ENCODE measurements at places on chromosomes 11 and 22. TPM values are rescaled to one million over a fixed set of nuclear protein-coding genes. Genes with fewer than 3 reads are reported as not detected.

DNA sequence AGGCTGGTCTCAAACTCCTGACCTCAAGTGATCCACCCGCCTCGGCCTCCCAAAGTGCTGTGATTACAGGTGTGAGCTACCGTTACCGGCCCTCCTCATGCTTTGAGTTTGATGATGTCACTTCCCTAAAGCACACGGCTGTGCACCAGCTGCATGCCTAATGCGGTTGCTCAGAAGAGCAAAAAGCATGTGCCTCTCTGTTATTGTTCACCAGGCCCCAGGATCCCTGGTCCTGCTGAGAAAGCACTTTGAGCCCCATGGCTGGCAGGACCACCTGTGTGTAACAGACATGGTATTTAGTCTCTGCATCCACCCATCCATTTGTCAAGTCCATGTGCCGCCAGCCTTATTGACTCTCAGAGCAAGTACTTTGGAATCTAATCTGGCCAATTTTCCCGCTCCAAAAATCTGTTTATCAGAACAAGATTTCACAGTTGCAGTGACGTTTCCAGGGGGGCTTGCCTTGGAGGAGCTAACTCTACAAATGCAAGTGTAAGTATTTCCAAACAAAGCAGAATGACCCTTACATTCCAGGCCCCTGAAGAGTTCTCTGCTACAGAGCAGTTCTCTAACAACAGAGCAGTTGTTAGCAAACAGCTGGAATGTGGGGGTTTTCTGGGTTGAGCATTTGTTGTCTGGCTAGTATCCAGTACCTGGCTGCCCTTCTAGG is 89.4 kb downstream of the LDLRAD3 start:
- H3K4me1 ChIP-seq: peaks cover 25% of the 10 kb centered on the region
- no peak for DNase-seq
- H3K36me3 ChIP-seq: peaks cover 3% of the 10 kb centered on the region

DNA sequence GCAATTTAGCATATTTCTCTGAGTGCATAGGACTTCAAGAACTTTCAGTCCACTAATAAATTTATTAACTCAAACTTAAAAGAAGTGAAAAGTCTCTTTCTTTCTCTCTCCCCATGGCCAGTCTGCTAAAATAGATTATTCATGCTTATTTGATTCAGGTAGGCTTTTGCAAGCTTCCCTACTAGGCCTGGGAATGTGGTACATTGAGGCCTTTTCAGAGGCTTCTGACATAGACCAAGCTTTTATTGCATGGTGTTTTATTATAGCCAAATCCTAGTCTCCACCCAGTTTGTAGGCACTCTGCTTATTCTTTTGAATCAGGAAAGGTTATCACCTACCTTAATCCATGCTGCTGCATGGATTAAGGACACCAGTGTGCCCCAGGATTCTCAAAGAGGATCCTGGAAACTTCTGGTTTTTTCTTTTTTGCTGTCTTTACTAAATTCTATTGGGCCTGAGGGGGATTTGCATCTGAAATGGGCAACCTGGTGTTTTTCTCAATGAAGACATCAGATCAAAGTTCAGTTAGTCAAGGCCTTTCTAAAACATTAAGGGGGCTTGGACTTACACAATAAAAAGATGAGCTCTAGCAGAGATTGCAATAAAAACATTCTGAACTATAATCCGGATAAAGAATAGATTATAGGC is 92.2 kb downstream of the ELP4 start:
- H3K36me3 ChIP-seq: no peaks in the 10 kb centered on the region
- DNase-seq: no peak
- no peak overlapping the region for H3K27ac ChIP-seq
- no peaks in the 10 kb centered on the region for H3K4me1 ChIP-seq
- no peak overlapping the region for H3K4me3 ChIP-seq

DNA sequence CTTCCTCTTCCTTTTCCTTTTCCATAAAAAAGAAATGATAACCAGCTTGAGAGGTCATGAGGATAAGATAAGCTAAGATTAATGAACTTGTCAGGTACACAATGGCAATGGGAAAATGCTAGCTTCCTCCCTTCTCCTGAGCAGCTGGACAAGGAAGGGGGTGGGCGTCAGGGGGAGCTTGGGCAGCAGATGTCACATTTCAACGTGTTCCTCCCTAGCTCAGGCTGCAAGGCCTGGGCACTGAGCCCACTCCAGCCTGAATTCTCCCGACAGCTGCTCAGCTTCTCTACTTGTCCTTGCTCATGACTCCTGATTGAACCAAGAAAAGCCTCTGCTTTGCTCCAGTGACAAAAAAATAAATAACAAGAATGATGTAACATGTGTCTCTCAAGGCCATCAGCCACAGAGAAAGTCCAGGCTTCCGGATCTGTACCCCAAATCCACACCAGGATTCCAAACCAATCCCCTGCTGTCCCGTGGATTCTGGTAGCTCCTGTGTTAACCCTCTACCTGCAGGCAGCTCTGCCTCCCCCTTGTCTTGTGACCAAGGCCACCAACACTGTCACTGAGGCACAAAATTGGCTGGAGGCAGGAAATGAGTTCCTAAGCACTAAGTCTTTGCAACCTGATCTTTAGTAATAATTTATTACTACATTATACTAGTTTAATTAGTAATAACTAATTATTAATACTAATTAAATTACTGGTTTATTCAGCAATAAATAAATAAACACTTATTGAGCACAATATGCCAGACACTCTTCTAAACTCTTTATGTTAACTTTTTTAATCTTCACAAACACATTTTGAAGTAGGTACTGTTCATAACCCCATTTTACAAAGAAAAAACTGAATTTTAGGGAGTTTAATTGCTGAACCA is 146.5 kb downstream of the CCDC34 start:
- no peak overlapping the region for H3K4me3 ChIP-seq
- H3K27ac ChIP-seq: no peak overlapping the region
- H3K36me3 ChIP-seq: no peaks in the 10 kb centered on the region
- H3K27me3 ChIP-seq: no peaks in the 10 kb centered on the region
- DNase-seq: no peak

DNA sequence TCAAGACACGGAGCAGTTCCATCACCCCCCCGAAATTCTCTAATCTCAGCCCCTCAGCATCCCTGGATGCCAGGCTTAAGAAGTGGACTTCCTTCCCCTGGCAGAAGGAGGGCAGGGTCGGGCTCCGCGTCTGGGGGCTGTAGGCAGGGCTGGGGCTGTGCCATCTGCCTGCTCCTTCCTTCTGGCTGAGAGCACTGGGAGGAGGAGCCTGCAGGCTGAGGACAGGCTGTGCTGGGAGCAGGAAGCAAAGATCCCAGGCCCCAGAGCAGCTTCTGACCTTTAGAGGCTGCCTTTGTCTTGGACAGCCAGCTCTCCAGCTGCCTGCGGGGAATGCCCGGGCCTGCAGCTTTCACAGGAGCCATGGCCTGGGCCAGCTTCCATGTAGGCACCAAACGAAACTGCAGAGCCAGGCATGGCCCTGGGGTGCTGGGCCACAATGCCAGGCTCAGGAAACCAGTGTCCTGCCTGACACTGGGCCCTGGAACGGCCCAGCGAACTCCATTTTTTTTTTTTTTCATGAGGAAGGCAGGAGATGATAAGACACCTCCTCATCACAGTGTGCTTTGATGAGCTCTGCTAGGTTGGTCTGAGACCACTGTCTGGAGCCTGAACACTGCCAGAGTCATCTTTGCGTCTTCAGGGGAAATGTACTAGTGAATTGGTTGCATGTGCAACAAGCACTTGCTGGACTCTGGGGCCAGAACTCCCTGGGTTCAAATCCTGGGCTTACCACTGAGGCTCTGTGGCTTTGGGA is 67.9 kb downstream of the MCM5 start:
- H3K27me3 ChIP-seq: no peaks in the 10 kb centered on the region
- DNase-seq: no peak
- H3K36me3 ChIP-seq: no peaks in the 10 kb centered on the region
- H3K4me3 ChIP-seq: no peak overlapping the region
- peaks cover 12% of the 10 kb centered on the region for H3K4me1 ChIP-seq

- DNase-seq: peak; percentile 93
- H3K36me3 ChIP-seq: no peaks in the 10 kb centered on the region
- H3K27ac ChIP-seq: peak within 1 kb of the TSS; percentile 29
- H3K4me3 ChIP-seq: peak within 1 kb of the TSS; percentile 44
- peaks cover 32% of the 10 kb centered on the region for H3K4me1 ChIP-seq
Observed at GRCh38 chr22:26656891-26657851, at the start of gene MIAT. Gene MIAT, plus strand, starts transcription at chr22:26657588.

DNA sequence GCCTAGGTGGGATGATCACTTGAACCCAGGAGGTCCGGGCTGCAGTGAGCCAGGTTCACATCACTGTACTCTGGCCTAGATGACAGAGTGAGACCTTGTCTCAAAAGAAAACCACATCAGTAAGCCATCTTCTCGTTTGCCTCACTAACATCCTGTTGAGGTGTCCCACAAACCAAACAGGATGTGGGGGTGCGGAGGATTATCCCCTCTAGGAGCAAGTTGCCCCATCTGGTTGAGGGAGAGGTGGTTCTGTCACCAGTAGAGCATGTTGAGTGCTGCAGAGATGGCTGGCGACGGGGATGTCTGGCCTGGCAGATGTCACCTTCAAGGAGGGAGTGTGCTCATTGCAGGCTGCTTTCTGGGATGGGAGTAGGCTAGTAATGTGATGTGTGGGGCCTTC is 72.4 kb downstream of the ZNRF3 start:
- no peak overlapping the region for H3K27ac ChIP-seq
- H3K36me3 ChIP-seq: no peaks in the 10 kb centered on the region
- DNase-seq: no peak
- peaks cover 40% of the 10 kb centered on the region for H3K4me1 ChIP-seq
- H3K4me3 ChIP-seq: no peak overlapping the region

DNA sequence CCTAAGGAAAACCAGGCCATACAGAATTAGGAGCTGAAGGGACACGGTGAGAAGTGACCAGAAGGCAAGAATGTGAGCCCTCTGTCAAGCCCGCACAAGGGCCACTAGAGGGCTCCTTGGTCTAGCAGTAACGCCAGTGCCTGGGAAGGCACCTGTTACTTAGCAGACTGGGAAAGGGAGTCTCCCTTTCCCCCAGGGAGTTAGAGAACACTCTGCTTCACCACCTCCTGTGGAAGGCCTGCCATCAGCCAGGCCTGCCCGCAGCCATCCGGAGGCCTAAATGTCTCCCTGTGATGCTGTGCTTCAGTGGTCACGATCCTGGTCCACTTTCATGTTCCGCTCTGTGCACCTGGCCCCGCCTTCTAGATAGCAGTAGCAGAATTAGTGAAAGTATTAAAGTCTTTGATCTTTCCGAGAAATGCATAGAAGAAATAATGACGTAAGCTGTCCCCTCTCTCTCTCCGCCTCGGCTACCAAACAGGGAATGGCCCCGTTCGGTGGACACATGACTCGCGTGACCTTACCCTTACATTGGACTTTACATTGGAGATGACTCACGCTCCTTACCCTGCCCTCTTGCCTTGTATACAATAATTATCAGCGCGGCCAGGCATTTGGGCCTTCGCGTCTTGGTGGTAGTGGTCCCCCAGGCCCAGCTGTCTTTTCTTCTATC is 10.7 kb upstream of the GSTP1 start:
- no peaks in the 10 kb centered on the region for H3K4me1 ChIP-seq
- no peak overlapping the region for H3K27ac ChIP-seq
- no peaks in the 10 kb centered on the region for H3K27me3 ChIP-seq
- H3K36me3 ChIP-seq: no peaks in the 10 kb centered on the region

DNA sequence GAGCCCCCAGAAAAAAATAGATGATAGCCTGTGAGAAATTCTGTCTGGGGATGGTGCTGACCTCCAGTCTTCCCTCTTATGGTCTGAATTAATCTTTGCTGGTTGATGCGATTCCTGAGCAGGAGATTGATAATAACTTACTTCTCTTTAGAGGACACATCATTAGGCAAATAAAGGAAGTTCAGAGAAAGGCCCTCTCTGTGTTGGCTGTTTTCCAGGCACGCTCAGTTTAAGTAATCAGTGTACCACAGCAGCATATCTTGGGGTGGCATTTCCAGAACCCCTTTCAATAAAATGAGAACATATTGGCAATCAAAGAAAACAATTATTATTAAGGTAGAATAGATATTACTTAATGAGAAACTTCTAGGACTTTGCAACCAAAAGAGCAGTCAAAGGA is 1129.3 kb upstream of the RAG2 start:
- no peaks in the 10 kb centered on the region for H3K4me1 ChIP-seq
- H3K36me3 ChIP-seq: no peaks in the 10 kb centered on the region
- H3K4me3 ChIP-seq: no peak overlapping the region
- H3K27ac ChIP-seq: no peak overlapping the region
- no peaks in the 10 kb centered on the region for H3K27me3 ChIP-seq
- DNase-seq: peak; percentile 2

DNA sequence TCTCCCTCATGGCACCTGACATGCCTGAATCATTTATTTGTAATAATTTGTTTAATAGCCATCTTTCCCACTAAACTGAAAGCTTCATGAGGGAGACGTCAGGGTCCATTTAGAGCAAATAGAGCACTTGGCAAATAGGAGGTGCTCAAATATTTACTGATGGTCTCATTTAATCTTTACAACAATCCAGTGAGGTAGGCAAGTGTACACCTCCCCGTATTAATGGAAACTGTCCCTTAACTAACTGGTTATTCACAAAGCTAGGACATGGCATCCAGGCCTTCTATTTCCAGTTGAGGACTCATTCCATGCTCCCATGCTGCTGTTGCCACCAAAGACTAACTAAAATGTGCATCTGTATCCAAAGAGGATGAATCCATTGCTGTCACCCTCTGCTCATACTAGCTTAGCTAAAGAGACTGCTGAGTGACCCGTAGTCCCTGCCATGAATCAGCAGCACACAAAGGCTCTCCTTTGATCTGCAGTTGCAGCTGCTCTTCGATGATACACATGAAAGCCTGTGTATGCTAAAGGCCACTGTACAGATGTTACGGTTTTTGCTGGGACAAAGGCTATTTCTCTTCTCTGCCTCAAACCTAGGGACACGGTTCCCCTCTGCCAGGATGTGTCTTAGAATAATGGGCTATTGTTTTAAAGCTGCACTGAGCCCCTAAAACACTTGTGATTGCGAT is 82.6 kb downstream of the RAB30 start:
- H3K27me3 ChIP-seq: no peaks in the 10 kb centered on the region
- no peaks in the 10 kb centered on the region for H3K4me1 ChIP-seq

GRCh38 chr22:31732089-31732829 is 17.7 kb downstream of the PRR14L start:
- DNase-seq: no peak
- no peak overlapping the region for H3K27ac ChIP-seq
- no peak overlapping the region for H3K4me3 ChIP-seq
- no peaks in the 10 kb centered on the region for H3K27me3 ChIP-seq
- H3K36me3 ChIP-seq: peaks cover 6% of the 10 kb centered on the region

DNA sequence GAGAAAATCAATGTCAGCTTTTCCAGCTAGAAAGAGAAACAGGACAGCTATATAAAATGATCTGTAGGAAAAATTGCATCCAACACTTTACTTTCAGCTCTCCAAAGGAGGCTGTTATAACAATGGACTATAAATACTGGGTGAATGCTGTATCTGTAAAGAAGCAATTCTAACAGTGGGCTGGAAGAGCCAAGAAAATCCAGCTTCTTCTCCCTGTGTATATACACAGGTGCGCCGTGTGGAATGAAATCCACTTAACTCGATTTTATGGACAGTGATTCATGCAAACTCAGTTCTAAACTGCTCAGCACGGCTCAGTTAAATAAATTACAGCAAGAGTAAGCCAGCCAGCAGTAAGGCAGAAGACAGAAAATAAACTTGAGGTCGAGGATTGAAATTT is 32.5 kb upstream of the LMO2 start:
- no peak for DNase-seq
- no peaks in the 10 kb centered on the region for H3K27me3 ChIP-seq
- H3K36me3 ChIP-seq: no peaks in the 10 kb centered on the region
- no peak overlapping the region for H3K27ac ChIP-seq

- H3K4me1 ChIP-seq: no peaks in the 10 kb centered on the region
- no peak overlapping the region for H3K27ac ChIP-seq
Observed at GRCh38 chr11:34397120-34397519, 39.3 kb upstream of the ABTB2 start.

- H3K27ac ChIP-seq: no peak overlapping the region
- no peaks in the 10 kb centered on the region for H3K27me3 ChIP-seq
- H3K36me3 ChIP-seq: no peaks in the 10 kb centered on the region
Observed at GRCh38 chr11:25992294-25992693, 339.6 kb upstream of the ANO3 start.

Gene TPBGL
- polyA plus RNA-seq: 3.3 TPM

Gene NXPE2
- 0.47 TPM for polyA plus RNA-seq

Gene OR5A1
- polyA plus RNA-seq: not detected

Measured in spinal cord (tissue), 10 donors.